Esophagus (tissue), 2 donors: ENCODE measurements at places on chromosomes 3 and 15. TPM values are rescaled to one million over a fixed set of nuclear protein-coding genes. Genes with fewer than 3 reads are reported as not detected.

CHDH gene
- polyA plus RNA-seq, result 0.46 TPM

AGBL1 gene
- polyA plus RNA-seq, result 0.01 TPM

IQCF5 gene
- not detected for polyA plus RNA-seq

LTF gene
- 2.3 TPM for polyA plus RNA-seq

BNC1 gene
- 7.6 TPM for polyA plus RNA-seq

ROBO1 gene
- polyA plus RNA-seq, result 12.0 TPM

STAC gene
- 0.49 TPM for polyA plus RNA-seq

IL12A gene
- polyA plus RNA-seq, result 7.5 TPM

NLGN1 gene
- 0.46 TPM for polyA plus RNA-seq

TGFBR2 gene
- polyA plus RNA-seq, result 13.7 TPM

TAMM41 gene
- 10.8 TPM for polyA plus RNA-seq

PP2D1 gene
- polyA plus RNA-seq, result not detected

C2CD4A gene
- polyA plus RNA-seq, result 0.04 TPM

WWTR1 gene
- 31.2 TPM for polyA plus RNA-seq

EPB42 gene
- polyA plus RNA-seq, result not detected

RNU5B-1 gene
- polyA plus RNA-seq, result not detected
